Bronchial epithelial cell (primary cell): ENCODE measurements at places on chromosomes 11 and 22. TPM values are rescaled to one million over a fixed set of nuclear protein-coding genes. Genes with fewer than 3 reads are reported as not detected.

GRCh38 chr11:32154275-32154674 is 63.4 kb downstream of the RCN1 start:
- peak; percentile 30 for DNase-seq

DNA sequence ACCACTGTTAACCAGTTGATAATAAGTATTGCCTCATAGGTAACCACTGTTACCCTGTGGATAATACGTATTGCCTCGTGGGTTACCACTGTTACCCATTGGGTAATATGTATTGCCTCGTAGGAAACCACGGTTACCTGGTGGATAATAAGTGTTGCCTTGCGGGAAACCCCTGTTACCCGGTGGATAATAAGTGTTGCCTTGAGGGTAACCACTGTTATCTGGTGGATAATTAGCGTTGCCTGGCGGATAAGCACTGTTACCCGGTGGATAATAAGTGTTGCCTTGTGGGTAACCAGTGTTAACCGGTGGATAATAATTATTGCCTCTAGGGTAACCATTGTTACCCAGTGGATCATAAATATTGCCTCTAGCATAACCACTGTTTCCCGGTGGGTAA is 27.3 kb upstream of the NXPE4 start:
- DNase-seq, result no peak

DNA sequence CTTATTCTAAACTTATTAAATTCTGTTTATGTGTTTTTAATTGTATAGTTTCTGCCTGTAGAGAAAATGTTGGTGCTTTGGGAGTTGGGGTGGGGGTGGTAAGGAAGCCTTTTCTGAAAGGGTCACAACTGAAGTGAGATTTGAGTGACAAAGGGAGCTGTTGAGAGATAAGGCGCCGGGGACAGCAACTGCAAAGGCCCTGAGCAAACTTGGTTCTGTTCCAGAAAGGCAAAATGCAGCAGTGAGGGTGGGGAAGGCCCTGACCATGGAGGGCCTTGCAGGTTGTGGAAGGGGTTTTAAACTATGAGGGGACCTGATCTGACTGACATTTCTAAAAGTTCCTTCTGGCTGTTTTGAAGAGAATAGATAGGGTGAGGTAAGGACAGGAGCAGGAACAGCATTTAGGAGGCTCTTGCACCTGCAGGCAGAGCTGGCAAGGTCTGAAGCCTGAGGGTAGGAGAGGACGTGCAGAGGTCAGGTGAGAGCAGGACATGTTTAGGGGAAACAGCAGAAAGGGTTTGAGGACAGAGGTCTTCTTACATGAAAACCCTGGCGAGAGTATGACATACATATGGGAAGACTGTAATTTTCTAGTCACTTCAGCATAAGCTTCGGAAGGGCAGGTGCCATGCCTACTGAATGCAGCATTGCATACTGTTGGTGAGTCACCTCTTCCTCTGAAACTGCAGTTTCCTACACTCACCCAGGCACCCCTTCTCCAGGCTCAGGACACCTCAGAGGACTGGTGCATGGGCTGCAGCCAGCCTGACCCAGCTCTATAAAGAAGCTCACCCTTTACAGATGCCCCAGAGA is 190.7 kb downstream of the SNX19 start:
- DNase-seq, result peak; percentile 68

- peak; percentile 38 for DNase-seq
Observed at GRCh38 chr11:113385749-113386148, 1.8 kb upstream of the ANKK1 start.

DBX1 gene
- not detected in 2 replicates for total RNA-seq

ACRV1 gene
- total RNA-seq, result not detected in 2 replicates
